Fibroblast of skin of right quadriceps (primary cell): ENCODE measurements at places on chromosomes 16 and 17.

DNA sequence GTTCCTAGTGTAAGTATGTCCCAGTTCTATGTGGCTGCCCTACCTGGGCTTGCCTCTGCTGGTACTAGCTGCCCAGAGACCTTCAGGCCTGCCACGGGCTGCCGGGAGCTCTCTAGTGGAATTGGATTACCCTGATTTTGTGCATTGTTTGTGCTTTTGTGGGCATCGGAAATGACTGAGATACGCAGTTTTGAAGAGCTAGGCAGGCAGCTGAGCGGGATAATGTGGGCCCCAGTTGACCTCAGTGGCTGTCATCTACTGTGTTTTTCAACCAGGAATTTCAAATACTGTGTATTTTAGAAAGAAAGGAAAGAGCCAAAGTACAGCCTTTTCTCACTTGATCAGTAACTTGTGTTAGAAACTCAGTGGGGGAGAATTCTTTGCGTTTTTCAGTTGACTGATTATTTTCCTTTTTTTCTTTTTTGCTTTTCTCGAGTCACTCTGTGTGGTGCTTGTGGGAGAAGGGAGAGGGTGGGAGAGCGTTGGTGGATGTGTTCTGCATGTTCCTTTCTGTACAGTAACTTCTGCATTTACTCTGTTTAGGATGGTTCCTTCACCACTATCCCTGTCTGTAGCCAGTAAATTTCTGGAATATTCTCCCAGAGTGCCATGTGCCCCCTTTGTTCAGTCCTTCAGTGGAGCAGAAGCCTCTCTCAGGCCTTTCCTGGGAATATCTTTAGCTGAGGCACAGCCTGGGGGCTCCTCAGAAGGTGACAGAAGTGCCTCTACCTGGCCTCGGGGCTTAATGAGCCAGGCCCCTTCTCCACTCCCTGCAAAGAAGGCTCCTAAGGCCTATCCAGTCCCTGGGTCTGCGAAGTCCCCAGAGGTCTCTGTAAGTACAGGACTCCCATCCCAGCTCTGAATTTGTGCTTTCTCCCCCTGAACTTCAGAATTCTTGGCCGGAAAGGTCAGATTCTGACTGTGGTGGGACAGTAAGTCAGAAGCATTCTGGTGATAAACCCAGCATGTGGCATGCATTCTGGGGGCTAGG lies 15.0 kb upstream of the SLC12A3 start:
- peak; percentile 38 for DNase-seq

- peak; percentile 77 for DNase-seq
These were observed 284.0 kb downstream of the SEC14L1 start for GRCh38 chr17:77424585-77425344.

DNA sequence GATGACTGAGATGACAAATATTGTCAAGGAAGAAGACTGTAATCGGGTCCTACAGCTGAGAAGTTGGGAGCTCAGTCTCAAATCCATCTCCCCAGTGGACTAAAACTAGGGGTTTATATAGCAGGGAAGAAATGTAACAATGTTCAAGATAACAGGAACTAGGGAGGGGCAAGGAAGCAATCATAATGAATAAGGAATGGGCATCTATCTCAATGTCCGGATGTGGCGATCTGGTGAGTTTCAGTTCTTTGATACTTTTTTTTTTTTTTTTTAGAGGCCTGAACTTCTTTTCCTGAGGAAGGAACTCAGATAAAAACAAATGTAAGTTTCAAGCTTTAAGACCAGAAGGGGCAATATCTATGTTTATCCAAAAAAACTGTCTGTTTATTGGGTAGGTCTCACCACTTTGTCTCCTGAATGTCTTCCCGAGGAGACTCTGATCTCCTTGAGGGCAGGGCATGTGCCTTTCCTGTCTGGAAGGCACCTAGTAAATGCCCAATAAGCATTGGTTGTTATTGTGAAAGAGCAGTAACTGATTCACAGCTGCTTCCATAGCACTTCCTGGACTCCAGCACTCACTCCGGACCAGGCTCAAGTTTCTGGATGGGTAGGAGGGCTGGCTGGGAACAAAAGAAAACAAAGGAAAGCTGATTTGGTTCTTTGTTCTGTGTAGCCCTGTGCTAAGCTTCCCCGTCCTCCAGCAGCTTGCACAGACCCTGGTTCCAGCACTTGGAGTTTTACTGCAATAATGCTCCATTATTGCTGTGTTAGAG lies 51.9 kb downstream of the MEOX1 start:
- no peak for DNase-seq

DNA sequence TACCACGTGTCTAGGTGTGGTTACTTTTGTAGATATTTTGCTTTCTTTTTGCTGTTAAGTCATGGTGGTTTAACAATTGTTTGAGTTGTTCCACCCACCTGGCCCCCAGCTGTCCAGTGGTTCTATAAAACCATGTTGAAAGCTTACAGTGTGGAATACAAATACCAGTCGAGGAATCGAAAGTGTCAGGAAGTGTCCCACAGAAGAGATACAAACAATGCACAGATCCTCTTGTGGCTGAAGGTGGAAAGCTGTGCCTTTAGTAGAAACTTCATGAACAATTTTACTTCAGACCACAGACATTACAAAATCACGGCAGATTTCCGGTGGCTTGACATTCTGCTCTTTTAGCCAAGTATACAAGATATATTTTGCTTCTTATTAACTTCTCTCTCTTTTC lies 782.4 kb upstream of the SOX9 start:
- peak; percentile 53 for DNase-seq

GRCh38 chr17:82330322-82331239 lies 3.0 kb downstream of the SECTM1 start:
- DNase-seq = peak; percentile 51

DNA sequence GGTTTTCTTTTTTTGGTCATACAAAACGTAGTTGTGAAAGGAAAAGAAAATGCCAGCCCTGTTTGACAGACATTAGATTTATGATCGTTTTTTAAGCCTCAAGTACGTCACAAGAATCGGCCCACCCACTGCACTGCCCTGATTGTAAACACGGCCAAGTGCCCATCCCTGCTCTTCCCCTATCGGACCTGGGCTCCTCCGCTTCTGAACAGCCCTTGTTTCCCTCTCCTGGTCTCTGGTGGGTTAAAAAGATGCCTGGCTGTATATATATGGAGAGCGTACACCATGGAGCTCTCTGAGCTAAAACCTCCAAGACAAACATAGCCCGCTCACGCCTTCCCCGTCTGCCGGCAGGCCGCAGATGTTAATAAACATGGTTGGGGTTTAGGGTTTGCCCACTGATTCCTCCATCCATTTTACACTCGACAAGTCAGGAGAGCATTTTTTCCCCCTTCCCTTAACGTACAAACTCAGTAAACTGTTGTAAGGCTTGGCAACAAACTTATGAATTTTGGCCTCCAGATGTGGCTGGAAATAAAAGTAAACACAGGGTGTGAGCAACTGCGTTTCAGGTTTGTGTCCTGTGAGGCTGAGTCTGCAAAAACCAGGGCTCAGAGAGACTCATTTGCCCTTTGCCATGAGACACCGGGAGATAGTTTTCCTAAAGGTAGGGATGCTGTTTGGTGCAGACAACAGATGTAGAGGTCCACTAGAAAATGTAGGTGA lies 325.9 kb downstream of the SOX9 start:
- no peak for DNase-seq

DNA sequence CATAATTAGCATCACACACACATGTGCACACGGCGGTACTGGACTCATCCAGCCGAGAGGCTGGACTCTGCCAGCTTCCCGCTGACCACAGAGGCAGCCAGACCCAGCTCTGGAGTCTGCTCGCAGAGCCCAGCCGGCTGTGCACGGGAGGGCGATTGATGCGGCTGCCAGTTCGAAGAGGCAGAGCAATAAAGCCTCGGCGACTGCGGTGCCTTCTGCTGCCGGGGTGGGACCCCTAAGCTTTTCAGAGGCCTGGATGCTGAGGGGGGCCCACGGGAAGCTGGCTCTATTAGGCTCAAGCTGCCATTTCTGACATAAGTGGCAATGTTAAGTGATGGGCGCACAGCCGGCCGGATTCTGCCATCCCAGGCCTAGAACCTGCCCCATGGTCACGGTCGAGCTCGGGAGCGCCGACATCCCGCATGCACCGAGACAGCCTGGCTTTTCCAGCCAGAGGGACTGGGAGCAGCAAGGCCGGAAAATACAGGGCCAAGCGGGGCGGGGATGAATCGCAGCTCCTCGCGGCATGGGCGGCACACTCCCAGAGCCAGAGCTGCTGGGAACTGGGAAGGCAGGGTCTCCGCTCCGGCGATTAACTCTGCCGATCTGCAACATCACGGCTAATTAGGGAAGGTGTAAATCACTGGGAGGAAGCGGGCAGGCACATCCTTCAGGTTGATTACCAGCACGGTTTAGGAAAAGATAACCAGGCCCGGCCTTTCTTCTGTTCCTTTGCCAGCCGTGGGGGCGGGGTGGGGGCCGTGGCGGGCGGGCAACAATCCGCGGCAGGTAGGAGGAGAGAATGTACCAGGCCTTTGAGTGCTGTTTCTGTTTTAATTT lies 57.7 kb downstream of the TBC1D16 start:
- DNase-seq = no peak

GRCh38 chr16:67389911-67390815 lies 3.1 kb downstream of the TPPP3 start:
- DNase-seq = no peak

- DNase-seq = no peak
These were observed 21.4 kb upstream of the SPNS2 start for GRCh38 chr17:4477255-4477791.

DNA sequence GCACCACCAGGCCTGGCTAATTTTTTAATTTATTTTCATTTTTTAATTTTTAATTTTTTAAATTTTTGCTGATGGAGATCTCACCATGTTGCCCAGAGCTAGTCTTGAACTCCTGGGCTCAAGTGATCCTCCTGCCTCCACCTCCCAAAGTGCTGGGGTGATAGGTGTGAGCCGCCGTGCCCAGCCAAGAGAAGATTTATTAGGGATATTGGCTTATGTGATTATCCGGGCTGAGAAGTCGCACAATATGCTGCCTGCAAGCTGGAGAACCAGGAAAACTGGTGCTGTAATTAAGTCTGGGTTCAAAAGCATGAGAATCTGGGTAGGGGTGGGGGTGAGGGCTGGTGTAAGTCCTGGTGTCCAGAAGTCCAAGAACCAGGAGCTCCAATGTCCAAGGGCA lies 2.5 kb upstream of the C16orf90 start:
- DNase-seq = no peak

DNA sequence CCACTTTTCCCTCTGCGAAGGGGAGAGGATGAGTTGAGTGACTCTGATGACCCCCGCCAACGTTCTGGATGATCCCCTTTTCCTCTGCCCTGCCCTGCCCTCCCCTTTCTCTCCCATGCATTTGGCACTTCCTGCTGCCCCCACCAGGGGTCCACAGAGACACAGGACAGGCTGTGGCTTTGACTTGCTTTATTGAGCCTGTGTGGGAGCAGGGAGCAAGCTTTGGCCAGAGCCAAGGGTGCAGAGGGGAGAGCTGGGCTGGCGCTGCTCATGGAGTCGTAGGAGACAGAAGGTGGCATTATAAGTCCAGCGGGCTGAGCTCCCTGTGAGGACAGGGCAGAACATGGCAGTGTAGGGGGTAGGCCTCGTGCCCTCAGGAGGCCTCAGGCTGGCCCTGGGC lies 1.6 kb downstream of the PPY start:
- peak; percentile 37 for DNase-seq

GRCh38 chr17:50938821-50939541 lies 72.8 kb upstream of the TOB1 start:
- no peak for DNase-seq

DNA sequence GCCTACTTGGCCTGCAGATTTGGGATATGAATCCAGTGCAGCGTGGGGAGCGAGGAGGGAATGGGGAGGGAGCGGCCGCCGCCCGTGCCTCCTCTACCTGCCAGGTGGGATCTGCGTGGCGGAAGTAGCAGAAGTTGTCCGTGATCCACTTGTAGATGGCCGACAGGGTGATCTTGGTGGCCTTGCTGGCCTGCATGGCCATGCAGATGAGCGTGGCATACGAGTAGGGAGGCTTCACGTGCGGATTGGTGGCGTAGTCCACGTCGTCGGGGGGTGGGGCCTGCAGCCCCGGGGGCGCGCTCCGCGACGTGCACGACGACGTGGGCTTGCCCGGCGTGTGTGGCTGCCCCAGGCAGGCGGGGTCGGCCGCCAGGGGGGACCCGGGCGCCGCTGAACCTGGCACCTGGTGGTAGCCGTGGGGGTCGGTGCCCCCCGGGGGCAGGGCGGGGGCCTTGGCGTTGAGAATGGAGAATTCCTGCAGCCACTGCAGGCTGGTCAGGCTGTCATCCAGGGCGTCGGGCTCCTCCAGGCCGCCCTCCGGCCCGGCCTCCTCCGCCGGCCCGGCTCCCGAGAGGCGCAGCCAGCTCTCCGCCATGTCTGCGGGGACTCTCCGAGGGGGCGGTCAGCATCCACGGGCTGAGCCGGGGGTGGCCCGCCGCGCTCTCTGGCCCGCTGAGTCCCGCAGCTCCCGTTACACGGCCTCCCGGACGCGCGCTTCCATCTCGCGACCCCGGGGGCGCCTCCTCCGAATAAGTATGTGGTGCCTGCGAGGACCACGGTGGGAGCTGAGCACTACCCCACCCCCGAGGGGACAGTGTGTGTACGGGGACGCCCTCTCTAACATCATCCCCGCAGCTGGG lies 1.0 kb downstream of the FOXJ1 start:
- DNase-seq = no peak

GRCh38 chr17:56173026-56173425 lies 19.8 kb downstream of the ANKFN1 start:
- no peak for DNase-seq

DNA sequence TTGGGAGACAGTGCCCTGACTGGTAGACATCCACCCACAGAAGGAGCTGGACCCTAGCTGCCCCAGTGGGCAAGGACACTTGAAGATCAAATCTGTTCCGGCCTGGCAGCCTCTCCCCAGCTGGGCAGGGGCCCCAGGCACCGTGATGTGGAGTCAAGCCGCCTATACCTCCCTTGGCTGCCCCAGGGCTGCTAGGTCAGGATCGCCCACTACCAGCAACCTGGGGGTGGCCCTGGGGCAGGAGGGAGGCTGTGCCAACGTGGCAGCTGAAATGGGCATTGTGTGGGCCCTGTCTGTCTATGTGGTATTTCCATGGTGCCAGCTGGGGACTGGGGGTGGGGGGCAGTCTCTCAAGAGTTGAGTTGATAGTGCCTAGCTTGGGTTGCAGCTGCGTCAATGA lies 941 bp downstream of the PDK2 start:
- no peak for DNase-seq

DNA sequence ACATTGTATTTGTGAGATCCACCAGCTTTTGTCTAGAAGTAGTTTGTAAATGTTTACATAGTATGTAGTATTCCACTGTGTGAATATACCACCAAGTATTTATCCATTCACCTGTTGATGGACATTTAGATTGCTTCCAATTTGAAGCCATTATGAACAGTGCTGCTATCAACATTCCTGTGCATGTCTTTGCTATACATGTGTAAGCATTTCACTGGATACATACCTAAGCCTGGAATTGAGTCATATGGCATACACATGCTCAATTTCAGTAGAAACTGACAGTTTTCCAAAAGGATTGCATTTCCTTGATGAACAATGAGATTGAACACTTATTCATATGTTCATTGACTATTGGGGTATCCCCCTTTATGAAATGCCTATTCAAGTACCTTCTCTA lies 540.6 kb upstream of the SOX9 start:
- peak; percentile 0 for DNase-seq

GRCh38 chr17:29562615-29563014 lies 4.2 kb downstream of the ABHD15 start:
- DNase-seq = no peak
